ENCODE measurements at places on chromosomes 11 and 22.

DNA sequence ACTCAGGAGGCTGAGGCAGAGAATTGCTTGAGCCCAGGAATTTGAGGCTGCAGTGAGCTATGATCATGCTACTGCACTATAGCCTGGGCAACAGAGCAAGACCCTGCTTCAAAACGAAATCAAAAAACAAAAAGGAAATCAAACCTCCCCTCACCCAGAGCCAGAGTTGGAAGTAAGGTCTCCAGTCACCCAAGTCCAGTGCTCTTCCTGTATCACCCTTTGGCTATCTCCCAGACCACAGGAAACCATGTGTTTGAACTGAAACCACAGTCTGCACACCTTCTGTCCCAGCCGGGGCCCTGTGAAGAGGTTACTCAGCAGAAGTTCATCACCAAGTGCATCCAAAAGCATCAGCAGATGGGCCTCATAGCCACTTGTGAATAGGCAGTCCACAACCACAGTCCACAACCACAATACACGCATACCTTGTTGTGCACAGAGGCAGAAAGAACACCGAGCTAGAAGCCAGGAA, 4.6 kb downstream of the MYH9 start:
- DNase-seq = no peak
- no peaks in the 10 kb centered on the region for H3K27me3 ChIP-seq
- peak overlapping the region; percentile 85 for H3K27ac ChIP-seq
- H3K4me1 ChIP-seq = peaks cover 38% of the 10 kb centered on the region

DNA sequence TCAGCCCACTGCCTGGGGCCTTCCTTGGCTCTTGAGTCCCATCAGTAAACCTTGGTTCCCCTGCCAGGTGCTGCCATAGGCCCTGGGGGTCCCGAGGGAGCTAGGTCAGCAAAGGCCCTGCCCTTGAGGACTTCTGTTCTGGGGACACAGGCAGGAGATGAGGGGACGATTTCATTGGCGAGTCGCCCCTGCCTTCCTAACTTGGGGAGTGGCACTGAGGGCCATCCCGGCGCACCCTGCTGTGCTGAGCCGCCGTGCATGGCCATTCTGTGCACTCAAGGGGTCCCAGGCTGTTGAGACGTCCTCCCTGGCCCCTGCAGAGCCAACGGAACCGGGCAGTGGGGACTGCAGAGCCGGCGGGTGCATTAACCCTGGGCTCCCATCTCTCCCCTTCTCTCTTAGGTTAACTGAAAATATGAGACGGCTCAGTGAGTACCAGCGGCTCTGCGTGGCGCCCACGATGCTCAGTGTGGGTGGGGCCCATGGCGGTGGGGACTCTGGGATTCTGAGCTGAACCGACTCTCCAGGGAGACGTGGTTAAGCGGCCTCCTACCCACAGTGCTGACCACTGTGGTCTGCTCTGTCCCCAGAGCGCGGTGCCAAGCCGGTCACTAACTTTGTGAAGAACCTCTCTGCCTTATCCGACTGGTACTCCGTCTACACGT, 43.4 kb downstream of the GRAMD4 start:
- no peak overlapping the region for H3K27ac ChIP-seq
- peaks cover 2% of the 10 kb centered on the region for H3K27me3 ChIP-seq
- DNase-seq = no peak
- H3K4me1 ChIP-seq = peaks cover 27% of the 10 kb centered on the region
- H3K36me3 ChIP-seq = peaks cover 1% of the 10 kb centered on the region

DNA sequence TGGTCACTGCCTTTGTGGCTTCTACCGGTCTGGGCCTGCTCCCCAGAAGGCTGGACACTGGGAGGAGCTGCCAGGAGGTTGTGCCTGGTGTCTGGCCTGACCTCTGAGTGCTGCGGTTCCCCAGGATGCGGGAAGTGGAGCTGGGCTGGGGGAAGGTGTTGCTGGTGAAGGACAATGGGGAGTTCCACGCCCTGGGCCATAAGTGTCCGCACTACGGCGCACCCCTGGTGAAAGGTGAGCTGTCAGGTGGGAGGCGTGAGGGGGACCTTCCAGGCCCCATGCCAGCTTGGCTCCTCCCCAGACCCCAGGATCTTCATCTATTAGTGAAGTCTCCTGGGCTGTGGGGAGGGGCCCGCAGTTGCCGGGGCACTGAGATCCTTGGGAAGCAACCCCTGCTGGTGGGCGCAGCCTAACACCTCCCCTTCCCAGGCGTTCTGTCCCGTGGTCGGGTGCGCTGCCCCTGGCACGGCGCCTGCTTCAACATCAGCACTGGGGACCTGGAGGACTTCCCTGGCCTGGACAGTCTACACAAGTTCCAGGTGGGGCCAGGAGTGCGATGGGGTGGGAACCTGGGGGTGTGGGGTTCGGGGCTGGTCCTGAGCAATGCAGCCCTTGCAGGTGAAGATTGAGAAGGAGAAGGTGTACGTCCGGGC, 6.7 kb downstream of the AIFM3 start:
- DNase-seq = no peak
- H3K27me3 ChIP-seq = peaks cover 38% of the 10 kb centered on the region
- H3K4me3 ChIP-seq = no peak overlapping the region

- no peak overlapping the region for H3K27ac ChIP-seq
- no peaks in the 10 kb centered on the region for H3K4me1 ChIP-seq
- no peaks in the 10 kb centered on the region for H3K36me3 ChIP-seq
- H3K27me3 ChIP-seq = peaks cover 32% of the 10 kb centered on the region
- H3K4me3 ChIP-seq = no peak overlapping the region
Measured at GRCh38 chr22:49203859-49204598, 623.6 kb downstream of the BRD1 start.

DNA sequence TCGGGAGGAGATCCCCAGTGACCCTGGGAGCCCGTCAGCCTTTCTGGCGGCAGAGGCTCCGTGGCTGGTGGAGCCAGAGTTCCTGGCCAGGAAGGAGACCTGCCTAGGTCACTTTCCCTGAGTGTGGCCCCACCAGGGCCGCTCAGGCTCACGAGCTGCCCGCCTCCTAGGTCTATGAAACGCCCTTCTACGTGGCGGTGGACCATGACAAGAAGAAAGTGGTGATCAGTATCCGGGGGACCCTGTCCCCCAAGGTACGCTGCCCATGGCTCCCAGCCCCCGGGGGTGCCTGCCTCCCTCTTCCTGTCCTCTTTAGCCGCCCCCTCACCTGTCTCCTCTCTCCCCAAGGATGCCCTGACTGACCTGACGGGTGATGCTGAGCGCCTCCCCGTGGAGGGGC, 17.0 kb upstream of the MYRF start:
- H3K27ac ChIP-seq = no peak overlapping the region
- H3K4me1 ChIP-seq = peaks cover 7% of the 10 kb centered on the region
- H3K27me3 ChIP-seq = peaks cover 2% of the 10 kb centered on the region
- no peak overlapping the region for H3K4me3 ChIP-seq
- no peak for DNase-seq

GRCh38 chr11:11789735-11790369, 51.9 kb upstream of the USP47 start:
- no peak overlapping the region for H3K27ac ChIP-seq
- no peak overlapping the region for H3K4me3 ChIP-seq
- no peaks in the 10 kb centered on the region for H3K36me3 ChIP-seq
- peaks cover 13% of the 10 kb centered on the region for H3K27me3 ChIP-seq

GRCh38 chr11:3144296-3145205, 20.6 kb downstream of the OSBPL5 start:
- no peak overlapping the region for H3K27ac ChIP-seq
- no peak for DNase-seq
- H3K27me3 ChIP-seq = no peaks in the 10 kb centered on the region
- H3K36me3 ChIP-seq = no peaks in the 10 kb centered on the region
- H3K4me1 ChIP-seq = peaks cover 47% of the 10 kb centered on the region

DNA sequence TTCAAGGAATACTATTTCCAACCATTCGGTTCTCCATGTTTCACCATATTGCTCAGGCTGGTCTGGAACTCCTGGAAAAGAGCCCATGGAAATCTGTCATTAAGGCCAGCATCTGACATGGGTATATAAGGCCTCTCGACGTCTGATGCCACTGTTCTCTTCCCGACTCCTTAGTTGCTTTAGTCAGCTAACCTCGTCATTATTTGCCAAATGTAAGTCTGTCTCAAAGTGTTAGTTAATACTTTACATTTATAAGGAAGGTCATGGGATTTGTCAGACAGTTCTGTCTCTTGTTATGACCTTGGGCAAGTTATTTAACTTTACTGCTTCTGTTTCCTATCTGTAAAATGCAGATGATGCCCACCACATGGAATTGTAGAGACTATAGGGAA, 1.6 kb downstream of the MRPL48 start:
- no peak for DNase-seq
- H3K36me3 ChIP-seq = peaks cover 5% of the 10 kb centered on the region
- no peak overlapping the region for H3K27ac ChIP-seq
- H3K4me3 ChIP-seq = peak overlapping the region; percentile 98
- peaks cover 23% of the 10 kb centered on the region for H3K4me1 ChIP-seq

GRCh38 chr11:67230406-67230805, 35.9 kb upstream of the GRK2 start:
- H3K36me3 ChIP-seq = peaks cover 81% of the 10 kb centered on the region
- DNase-seq = no peak
